ENCODE measurements at places on chromosomes 6 and 20.

GRCh38 chr6:14072084-14072483 lies 45.5 kb upstream of the CD83 start:
- no peak for DNase-seq

DNA sequence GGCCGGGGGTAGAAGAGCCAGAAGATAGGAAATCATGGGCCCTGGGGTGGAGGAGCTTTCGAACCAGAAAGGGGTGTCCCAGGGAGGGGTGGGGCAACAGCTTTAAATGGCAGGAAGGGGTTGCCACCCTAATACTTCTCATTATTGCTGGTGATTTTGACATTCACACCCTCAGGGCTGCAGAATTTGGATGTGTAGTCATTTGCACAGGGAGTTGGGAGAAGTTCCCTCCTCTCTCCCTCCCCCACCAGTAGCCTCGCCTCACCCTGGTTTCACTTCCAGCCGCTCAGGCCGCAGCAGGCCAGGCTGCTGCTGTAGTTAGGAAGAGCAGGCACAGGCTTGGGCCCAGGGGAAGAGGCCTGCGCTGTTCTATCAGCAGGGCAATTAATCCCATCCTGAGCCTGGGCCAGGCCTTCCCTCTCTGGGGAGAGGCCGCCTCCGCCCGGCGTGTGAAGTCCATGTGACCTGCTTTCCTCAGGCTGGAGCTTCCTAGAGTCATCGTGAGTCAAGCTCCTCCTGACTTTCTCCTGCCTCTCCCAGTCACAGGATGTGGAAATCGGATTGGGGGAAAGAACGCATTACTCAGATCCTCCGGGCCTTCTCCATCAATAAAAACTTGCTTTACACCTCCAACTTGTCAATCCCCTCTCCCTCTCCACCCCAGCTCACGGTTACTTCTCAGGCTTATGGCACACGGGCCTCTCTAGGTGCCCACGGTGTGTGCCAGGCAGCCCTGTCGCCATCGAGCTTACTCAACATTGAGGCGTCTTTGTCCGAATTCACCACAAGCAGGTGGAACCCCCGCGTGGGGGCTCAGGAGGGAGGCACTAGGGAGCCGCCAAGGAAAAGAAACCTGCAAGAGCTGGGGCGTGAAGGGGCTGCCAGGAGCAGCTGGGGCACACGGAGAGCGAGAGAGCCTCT lies 7.8 kb downstream of the ADTRP start:
- DNase-seq: no peak

GRCh38 chr20:37502654-37503053 lies 18.4 kb upstream of the NNAT start:
- no peak for DNase-seq

GRCh38 chr20:60897976-60898375 lies 354.1 kb upstream of the CDH4 start:
- DNase-seq: no peak

GRCh38 chr6:122709922-122710512 lies 69.5 kb upstream of the FABP7 start:
- no peak for DNase-seq

GRCh38 chr6:154709621-154710020 lies 23.6 kb upstream of the SCAF8 start:
- no peak for DNase-seq

DNA sequence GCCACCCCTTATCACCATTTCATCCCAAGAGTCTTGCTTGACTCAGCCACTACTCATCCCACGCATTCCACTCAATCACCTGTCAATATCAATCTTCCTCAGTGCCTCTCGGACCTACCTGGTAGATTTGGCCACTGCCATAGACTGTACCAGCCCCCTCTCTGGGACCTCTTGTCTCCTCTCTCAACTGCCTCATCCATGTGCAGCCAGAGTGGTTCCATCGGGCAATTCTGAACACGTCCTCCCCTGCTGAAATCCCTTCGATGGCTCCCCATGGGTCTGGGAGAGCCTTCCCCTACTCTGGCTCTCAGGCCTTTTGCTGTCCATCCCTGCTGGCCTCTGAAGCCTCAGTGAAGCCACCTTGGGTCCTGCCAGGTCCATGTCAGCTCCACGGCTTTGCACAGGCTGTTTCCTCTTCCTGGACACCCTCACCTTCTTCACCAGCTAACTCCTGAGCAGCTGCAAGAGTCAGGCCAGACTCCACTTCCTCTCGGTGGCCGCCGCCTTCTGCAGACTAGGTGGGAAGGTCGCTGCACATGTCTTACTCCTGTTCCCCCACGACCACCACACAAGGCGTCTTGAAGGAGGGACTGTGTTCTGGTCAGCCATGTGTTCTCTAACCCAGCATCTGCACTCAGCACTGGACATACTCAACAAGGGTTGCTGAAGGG lies 120.4 kb downstream of the TOX2 start:
- no peak for DNase-seq

- no peak for DNase-seq
These were observed 56.7 kb upstream of the MRAP2 start for GRCh38 chr6:83976871-83977270.

GRCh38 chr20:47003223-47003622 lies 108.6 kb downstream of the EYA2 start:
- no peak for DNase-seq

DNA sequence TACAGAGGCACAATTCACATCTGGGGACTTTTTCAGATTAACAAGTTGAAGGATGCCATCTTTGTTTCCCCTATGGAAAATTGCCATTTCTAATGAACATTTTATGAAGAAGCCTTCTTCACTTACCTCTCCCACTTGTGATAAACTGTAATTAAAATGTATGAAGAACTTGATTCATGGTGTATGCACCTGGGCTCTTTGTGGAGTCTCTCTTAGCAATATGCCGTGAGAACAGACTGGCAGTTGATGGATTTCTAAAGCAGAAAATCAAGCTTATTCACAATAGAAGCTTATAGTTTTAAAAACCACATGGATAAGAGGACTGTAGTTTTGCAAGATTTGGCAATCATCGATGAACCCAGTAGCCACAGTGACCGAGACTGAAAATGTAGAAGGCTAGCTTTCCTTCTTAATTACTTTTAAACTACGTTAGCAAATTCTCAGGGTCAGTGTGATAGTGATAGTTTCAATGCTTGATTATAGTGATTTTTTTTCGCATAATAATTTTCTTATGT lies 270.6 kb downstream of the PRL start:
- no peak for DNase-seq

- DNase-seq: no peak
These were observed 87.4 kb downstream of the PLG start for GRCh38 chr6:160789263-160790027.

- DNase-seq: no peak
These were observed 12.4 kb downstream of the EIF2S2 start for GRCh38 chr20:34099675-34100074.

- DNase-seq: no peak
These were observed 62.3 kb downstream of the HMGCLL1 start for GRCh38 chr6:55516736-55517135.

DNA sequence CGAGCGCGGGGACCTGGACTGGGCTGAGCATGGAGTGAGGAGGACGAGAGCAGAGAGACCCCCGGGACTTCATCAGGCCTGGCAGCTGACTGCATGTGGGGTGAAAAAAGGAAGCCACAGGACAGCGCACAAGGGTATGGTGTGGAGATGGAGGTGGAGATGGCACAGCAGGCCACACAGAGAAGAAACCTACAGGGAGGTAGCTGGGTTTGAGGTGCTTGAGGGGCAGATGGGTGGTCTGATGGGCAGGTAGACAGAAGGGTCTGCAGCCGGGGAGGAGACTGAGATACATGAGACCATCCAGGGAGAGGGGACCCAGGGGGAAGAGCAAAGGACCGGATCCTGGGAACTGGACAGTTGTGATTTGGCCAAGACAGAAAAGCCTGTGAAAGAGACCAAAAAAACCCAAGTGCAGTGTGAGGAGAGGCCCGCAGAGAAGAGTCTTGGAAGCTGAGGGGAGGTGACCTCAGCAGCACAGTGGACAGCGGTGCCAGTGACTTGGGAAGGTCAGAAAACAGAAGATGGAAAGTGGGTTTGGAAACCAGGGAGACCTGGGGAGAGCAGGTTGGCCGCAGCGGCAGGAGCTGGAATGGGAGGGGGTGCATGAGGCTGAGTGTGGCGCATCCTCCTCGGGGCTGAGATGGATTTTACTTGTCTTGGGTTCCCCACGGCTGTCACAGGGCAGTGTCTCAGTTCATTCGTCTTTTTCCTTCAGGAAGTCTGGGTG lies 5.5 kb downstream of the HLA-DPB1 start:
- DNase-seq: no peak

DNA sequence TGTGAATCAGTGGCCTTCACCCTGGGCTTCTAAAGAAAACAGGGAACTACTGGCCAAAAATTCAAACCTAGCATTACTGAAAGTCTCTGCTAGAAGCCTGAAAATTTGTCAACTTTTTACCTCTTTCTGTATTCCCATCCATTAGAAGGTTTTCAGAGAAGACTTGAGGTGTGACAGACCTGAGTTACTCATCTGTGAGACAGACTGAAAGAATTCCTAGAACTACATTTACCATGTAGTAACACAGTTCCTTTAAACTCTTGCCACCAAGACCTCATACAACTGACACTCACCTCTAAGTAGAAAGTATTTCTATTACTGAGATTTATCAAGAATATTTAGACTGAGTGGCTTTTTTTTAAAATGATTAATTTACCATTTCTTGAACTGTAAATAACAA lies 4.5 kb downstream of the DPM1 start:
- no peak for DNase-seq

GRCh38 chr6:43334466-43335095 lies 26.0 kb upstream of the CRIP3 start:
- DNase-seq: peak; percentile 58

DNA sequence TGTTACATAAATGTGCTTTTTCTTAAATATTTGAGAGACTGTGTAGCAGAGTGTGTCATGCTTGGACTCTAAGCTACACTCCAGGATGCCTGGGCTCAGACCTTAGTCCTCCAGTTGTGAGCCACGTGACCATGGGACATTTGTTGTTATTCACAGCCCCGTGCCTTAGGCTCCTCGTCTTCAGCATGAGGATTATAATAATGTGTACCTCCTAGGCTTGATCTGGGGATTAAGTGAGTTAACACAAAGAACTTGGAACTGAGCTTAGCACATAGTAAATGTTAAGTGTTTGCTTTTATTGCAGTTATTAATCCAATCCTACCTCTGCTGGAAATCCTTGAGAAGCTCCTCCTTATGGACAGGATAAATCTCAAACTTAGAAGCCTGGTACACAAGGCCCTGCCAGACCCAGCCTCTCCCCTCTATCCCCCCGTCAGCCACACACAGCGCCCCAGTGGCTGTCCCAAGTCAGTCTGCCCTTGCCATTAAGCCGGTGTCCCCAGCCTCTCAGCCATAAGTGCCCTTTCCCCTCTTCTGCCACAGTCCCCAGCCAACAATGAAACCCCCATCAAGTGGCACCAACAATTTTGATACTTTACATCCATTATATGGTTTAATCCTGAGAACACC lies 177.5 kb downstream of the TMEM242 start:
- DNase-seq: no peak

- DNase-seq: no peak
These were observed 868.6 kb upstream of the GJE1 start for GRCh38 chr6:141264101-141264500.

DNA sequence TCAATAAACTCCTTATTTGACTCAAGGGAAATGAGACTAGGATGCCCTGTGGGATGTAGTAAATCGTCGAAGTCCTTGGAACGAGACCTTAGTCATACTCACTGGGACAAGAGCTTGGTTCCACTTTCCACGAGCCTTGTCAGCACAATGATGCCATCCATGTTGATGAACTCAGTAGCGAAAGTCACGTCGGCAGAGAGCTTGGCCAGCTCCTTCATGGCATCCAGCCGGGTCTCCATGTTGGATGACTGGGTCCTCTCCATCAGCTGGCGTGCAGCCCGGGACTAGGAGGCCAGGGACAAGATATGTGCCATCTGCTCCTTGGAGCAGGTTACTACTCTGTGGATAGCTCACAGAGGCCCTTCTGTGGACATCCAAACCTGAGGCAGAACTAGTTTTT lies 17.5 kb downstream of the ELMO2 start:
- DNase-seq: no peak

DNA sequence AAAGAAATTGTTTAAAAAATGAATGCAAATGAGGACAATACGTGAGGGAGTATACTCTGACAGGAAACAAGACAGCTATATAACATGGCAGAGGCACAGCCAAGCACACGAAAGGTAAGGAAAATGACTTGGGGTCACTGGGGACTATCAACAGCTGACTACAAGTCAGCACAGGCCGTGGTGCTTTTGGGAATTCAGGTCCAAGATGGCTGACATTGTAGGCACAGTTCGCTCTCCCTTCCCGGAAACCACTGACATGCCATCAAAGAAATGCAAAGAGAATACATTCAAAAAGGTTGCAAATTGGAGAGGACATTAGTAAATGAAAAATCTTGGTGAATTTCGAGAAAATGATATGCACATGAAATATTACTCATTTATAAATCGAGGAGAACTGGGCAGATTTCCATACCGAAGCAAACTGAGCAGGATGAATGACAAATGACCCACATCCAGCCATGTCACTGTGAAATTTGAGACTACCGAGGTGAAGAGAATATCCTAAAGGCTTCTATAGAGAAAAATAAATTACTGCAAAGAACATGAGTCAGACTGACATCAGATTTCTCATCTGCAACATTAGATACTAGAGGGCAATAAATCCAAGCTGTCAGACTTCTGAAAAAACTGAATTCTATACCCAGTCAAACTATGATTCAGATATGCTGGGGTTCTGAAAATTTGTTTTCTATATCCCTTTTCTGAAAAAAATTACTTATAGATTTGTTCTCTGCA lies 391.1 kb downstream of the BTBD9 start:
- no peak for DNase-seq

- DNase-seq: no peak
These were observed 40.4 kb downstream of the CEBPB start for GRCh38 chr20:50230871-50231560.

GRCh38 chr6:10962673-10963072 lies 75.8 kb downstream of the SYCP2L start:
- DNase-seq: no peak

DNA sequence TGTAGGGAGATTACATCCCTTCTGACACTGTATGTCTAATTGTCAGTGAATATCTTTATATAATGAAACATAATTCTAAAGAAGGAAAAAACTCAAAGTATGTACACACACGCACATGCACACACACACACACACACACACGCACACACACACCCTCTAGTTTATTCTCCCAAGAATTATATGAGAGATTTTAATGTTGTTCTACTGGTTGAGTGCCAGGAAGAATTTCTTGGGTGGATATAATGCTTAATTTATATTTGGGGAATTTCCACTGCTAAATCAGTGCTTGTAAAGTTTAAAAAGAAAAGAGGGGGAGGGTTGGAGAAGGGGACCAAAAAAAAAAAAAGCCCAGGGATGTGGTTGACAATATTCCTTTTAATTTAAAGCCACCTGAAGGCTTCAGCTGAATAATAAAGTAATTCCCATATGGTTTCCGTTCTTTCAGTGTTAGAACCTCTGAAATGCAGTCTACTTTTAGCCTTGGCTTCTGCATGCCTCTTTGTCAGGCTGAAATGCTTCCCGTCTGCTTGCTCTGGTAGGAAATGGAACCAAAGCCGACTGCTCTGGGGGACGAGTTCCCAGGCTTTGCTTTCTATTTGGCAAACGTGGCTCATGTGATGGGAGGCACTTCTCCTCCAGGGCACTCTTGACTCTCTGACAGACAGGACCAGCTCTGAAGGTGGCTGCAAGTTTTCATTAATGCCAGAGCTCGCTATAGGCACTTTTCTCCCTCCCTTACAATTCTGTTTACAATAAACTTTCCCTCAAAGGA lies 225.4 kb downstream of the PRL start:
- DNase-seq: peak; percentile 41

GRCh38 chr20:24993337-24994185 lies 1.0 kb upstream of the APMAP start:
- peak; percentile 15 for DNase-seq
